ENCODE measurements at places on chromosomes 16 and 17.

GRCh38 chr16:78278056-78278450 lies 178.6 kb downstream of the WWOX start:
- DNase-seq: no peak

DNA sequence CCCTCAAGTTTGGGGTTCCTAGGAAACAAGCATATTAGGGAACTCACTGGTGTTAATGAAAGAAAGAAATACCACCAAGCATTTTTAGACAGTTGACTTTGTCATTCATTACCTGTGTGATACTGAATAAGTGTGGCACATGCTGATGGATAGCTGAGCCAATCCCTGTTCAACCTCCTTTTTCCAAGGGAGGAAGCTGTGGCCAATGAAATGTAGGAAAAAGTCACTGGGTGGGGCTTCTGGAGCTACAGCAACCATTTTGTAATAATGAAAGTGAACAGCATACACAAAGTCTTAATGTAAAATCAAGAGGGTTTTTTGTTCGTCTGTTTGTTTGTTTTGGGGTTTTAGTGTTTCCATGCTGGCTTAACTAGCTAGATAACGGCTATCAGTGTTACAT lies 254.3 kb upstream of the SALL1 start:
- no peak for DNase-seq

- no peak for DNase-seq
These were observed 8.0 kb upstream of the WWOX start for GRCh38 chr16:78091419-78091818.

DNA sequence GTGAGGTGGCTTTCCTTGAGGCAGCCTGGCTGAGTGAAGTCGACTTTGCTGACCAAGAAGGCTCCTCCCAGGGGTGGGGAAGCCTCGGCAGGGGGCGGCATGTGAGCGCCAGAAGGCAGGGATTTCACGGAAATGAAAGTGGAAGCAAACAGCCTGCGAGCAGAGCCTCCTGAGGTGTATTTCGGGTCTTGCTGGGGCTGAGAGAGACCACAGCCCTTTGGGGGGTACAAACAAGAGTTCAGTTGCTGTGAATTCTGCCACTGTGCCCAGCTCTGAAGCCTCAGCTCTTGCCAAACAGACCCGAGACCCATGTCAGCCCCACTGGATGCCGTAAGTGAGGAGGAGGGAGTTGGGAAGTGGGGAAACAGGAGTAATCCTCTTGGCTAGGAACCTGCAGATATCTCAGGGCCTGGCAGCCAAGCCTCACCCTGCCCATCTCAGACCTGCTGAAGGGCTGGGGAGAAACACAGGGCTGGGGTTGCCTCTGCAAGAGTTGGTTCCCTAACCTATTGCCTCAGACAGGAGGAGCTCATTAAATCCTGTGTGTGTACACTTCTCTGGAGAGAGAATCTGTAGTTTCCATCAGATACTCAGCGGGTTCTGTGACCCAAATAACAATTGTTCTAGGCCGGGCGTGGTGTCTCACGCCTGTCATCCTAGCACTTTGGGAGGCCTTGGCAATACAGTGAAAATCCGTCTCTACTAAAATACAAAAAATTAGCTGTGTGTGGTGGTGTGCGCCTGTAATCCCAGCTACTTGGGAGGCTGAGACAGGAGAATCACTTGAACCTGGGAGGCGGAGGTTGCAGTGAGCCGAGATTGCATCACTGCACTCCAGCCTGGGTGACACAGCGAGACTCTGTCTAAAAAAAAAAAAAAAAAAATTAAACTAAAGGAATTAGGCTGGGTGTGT lies at the start of gene IFI35:
Gene IFI35, plus strand, starts transcription at position 146 of the 913 bp plus-strand sequence. Its CDS starts 164 bp downstream, at position 310.
- peak; percentile 89 for DNase-seq

DNA sequence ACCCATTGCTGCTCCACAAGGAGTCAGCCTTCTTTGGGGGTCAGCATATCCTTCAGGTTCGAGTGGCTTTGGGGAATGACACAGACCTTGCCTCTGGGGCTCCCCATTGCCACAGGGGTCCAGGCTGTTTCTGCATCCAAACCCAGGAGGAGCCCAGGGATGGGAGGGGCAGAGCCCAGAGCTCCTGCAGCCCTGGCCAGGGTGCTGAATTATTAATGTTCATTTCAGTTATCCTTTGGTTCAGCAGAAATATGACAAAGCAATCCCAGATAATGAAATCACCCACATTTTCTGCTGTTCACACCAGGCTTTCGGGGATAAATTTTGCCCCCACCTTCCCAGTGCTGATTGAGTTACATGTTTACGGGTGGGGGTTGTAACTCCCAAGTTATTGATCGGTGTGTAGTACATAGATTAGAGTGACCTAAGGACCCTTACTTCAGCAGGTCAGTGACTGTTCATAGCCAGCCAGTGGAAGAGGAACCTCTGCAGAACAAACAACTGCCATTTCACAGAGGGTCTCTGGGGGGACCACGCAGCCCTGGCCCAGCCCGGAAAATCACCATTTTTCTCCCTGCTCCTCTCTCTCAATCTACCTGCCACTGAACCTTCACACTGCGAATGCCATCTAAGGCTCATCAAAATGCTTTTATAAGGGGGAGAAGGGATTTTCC lies 240.3 kb upstream of the N4BP1 start:
- no peak for DNase-seq

DNA sequence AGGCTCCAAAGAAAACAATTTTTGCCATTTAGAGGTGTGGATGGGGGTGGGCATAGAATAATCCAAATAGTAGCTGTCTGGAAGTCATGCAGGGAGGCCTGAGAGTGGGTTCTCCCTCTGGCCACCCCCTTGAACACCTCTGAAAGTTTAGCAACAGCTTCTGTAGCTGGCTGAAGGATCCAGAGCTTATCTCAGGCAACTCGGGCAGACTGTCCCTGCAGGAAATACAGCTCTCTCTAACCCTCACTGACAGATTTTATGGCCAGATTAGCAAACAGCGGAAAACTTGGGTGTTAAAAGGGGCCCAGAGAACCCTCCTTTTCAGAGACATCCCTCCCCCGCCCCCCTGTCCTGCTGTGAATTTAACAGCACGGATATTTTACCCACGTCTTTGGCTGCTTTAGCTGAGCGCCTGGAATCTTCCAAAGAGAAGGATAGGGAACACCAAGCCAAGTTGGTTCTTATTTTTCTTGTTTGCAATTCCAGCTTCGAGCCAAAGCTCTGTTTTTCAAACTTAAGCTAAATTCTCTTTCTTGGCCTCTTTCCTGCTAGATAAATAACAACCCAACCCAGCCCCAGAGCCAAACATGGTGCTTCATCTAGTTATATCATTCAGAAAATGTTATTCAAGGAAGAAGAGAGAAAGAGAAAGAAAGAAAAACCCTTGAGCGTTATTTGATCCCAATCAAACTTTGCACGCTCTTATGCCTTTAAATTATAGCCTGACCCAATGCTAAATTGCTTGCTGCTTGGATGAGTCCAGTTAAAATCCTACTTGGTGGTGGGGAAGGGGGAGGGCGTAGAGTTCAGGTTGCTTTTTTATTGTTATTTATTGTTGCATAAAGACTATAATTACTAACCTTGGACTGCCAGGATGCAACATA lies 2.3 kb upstream of the HOXB2 start:
- peak; percentile 60 for DNase-seq

DNA sequence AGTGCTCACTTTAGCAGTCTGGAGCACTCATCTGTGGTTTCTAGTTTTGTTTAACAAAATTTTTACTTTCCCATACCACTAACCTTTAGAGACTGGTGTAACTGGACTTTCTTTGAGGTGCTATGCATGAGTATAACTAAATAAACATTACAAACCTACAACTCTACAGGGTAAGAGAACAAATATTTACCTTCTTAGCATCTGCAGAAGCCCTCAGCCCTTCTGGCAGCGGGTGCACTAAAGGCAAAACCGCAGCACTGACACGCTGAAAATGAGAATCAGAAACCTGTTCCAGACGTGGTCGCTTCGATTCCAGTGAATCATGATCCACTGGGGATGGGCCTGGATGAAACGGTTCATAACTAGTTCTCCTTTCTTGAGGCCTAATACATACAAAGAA lies 43.7 kb downstream of the NCOR1 start:
- no peak for DNase-seq

GRCh38 chr17:13986855-13987254 lies 82.4 kb upstream of the COX10 start:
- DNase-seq: no peak

GRCh38 chr17:10875984-10876555 lies 38.2 kb upstream of the PIRT start:
- DNase-seq: peak; percentile 32

GRCh38 chr16:69763599-69763942 lies 1.4 kb downstream of the WWP2 start:
- DNase-seq: no peak

DNA sequence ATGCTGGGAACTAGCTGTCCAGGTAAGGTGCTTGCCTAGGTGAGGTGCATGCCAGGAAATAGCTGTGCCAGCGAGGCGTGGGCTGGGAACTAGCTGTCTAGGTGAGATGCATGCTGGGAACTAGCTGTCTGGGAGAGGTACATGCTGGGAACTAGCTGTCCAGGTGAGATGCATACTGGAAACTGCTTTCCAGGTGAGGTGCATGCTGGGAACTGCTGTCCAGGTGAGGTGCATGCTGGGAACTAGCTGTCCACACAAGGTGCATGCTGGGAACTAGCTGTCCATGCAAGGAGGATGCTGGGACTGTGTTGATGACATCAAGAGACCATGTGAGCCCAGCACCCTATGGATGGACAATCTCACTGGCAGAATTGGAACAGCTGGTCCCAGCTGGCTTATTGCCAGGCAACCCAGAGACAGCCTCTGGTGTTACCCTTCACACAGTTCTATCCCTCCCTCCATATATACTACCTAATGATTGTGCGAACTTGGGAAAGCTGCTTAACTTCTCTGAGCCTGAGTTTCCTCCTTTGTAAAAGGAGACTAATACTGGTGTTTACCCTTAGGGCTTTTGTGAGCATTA lies 479.9 kb upstream of the RBFOX1 start:
- DNase-seq: no peak

GRCh38 chr17:78349891-78350642 lies 9.8 kb downstream of the SOCS3 start:
- DNase-seq: no peak

- DNase-seq: peak; percentile 91
These were observed 19.3 kb upstream of the NXPH3 start for GRCh38 chr17:49556223-49556943.

GRCh38 chr17:8158267-8159031 lies 4.3 kb downstream of the VAMP2 start:
- peak; percentile 92 for DNase-seq

- DNase-seq: no peak
These were observed 197.3 kb downstream of the CEP112 start for GRCh38 chr17:65994679-65995078.

DNA sequence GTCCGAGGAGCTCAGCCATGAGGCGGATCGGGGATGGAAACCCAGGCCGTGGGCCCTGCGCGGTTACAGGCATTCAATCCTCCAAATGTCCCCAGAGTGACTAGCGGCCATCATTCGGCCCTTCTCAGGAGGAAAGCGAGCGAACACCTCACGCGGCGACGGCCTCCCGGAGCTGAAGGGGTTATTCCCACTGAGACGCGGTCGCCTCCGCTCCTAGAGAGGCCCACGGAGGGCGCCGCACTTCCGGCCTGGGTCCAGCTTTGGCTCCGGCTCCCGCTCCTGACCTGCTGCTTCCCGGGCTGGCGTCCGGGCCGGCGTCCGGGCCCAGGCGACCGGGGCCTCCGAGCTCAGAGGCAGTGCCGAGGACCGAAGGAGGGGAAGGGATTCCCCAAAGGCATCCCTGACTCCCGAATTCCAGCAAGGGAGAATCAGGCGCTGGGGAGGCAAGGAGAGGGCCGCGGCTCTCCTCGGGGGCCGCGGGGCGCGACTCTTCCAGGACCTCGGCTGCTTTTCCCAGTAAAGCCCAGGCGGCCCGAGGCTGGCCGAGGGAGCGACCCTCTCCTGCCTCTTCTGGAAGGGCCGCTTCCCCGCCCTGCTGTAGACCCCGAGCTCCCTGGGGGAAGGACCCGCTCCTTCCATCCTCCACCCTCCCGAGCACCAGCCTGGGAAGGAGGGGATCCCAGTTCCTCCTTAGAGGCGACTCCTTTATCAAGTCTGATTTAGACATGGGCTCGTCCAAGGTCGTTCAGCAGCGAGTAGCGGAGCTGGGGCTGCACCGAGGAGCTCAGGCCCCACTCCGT lies 18.6 kb upstream of the ZNF629 start:
- DNase-seq: peak; percentile 91

DNA sequence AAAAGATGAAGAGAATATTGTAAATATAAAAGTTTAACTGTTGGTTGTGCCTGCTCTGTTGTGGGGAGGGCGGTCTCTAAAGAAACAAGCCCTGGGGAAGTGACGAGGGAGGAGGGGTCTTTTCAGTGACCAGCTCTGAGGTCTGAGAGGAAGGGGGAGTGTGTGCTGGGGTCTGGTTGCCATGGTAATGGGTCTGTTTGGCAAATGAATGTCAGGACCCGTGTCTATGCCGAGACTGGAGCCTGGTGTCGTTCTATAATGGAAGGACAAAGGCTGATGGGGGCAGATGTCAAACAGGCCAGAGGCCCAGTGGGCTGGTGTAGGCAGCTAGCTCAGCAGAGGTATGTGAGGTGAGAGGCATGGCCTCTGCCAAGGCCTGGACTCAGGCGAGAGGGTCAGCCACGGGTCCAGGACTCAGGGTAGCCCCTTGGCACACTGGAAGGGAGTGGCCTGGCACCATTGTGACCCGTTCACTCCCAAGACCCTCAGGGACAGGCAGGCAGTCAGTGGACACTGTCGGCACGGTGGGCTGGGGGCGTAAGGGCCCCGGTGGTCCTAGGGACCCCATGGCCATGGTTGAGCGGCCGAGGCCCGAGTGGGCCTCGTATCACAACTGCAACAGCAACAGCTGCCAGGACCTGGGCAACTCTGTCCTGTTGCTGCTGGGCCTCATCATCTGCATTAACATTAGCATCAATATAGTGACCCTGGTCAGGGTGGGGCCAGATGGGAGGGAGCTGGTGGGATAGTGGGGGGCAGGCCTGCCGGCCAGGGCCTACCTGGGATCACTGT lies at the start of gene SPEM1:
Gene SPEM1, plus strand, starts transcription at position 506 of the 792 bp plus-strand sequence. Its CDS starts 61 bp downstream, at position 567.
- DNase-seq: no peak

DNA sequence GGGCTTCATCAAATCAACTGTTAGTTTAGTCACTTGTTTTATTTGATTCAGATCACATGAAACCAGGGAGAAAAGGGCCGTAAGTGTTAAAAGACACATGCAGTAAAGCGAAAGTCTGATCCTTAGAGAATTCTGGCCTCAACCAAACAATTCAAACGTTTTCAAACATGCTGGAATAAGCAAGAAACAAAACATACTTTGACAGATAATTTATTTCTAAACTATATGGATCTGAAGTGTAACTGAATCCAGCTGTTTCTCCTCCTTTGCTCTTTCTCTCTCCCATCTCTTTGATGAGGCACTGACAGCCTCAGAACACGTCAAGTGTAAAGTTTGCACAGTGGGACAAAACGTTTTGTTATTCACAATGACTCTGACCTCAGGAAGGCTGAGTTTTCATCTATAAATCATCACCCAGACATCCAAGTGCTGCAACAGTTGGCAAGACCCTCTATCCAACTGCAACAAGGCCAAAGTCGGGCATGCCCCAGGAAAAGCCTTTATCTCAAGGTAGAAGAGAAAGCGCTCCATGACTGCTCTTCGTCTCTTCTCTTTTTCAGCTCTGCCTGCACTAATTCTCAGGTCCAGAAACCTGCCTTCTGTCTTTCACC lies 267.1 kb upstream of the MYOCD start:
- DNase-seq: no peak

- peak; percentile 90 for DNase-seq
These were observed at the start of gene DYNC1LI2 for GRCh38 chr16:66751303-66751991. Gene DYNC1LI2, minus strand, starts transcription at chr16:66751609. Its CDS starts 18 bp downstream, at chr16:66751591.

GRCh38 chr16:65510850-65511249 lies 389.0 kb upstream of the CDH11 start:
- DNase-seq: no peak

GRCh38 chr16:586047-586644 lies 3.7 kb upstream of the RAB40C start:
- peak; percentile 32 for DNase-seq

Data from right hindlimb (tissue), 1 donor.